Activated CD4-positive, CD25-positive, alpha-beta regulatory T cell treated with anti-CD3 and anti-CD28 coated beads, Interleukin-2, amount 50 U/mL, for 16 hours (primary cell): ENCODE measurements at places on chromosomes 11 and 22.
A peak's percentile ranks its signal among the peaks of the same experiment; 100 is the strongest.

DNA sequence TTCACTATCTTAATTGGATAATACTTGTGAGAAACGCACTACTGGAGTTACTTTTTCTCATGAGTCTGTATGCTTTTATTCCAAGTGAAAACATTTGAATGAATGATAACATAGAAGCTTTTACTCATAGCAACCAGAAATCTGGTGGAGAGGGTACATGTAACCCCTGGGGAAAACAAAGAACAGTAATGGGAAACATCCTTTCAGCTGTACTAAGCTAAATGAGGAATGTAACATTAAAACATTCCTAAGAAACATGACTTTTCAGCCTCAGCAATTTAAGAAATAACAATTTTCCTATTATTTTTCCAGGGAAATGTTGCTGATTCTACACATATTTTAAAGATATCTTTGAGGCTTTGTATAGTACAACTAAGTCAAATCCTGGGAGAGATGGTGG lies 97.2 kb upstream of the CEP126 start:
- no peak for DNase-seq

DNA sequence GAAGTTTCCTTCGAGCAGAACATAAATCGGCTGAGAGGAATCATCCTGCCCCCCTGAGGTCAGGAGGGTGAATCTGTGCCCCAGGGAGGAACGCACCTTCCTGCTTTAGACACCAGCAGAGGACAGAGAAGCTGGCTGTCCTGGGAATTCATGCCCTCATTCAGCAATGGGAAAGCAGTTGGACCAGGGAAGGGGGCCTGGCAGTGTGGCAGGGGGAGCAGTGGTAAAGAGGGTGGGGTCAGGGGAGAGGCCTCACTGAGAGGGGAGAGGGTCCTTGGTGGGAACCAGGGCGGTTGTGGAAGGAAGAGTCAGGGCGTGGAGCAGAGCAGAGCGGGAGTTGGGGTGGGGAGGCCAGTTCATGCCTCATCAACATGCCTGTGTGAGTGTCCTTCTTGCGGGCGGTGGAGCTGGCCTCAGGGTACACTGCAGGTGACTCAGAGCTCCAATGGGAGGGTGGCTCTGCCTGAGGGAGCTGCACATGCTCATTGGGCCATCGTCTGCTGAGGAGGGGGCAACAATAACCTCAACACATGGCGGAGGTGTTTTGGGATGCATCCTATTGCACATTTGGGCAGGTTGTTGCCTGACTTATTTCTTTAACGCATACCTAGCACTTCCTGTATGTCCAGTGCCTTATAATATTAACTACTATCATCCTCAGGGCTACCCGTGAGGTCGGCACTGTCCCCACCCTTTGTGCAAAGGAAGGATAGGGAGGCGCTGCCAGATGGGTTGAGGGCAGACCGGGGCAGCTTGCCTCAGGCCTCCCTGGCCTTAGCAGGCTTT lies 23.2 kb downstream of the MED15 start:
- no peak for DNase-seq

GRCh38 chr11:2975594-2975993 lies 16.5 kb downstream of the NAP1L4 start:
- DNase-seq, result no peak

- no peak for DNase-seq
These were observed 198.2 kb upstream of the POU2AF2 start for GRCh38 chr11:111047374-111047773.

GRCh38 chr11:124657904-124658303 lies 15.6 kb downstream of the SIAE start:
- no peak for DNase-seq

DNA sequence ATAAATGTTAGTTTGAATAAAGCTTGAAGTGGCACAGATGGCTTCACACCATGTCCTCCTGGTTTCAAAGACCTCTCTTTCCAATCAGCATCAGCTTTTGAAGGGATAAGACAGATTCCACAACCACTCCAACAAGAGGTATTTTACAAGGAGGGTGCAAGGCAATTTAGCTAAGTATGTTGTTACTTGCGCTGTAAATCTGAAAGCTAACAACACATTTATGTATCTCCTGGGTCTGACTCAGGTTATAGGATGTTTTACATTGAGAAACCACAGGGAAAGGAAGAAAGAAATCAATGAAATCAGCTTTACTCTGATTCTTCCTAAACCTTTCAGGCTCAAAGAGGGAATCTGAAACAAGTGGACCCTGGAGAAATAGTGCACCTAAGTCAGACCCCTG lies 12.1 kb downstream of the CWC15 start:
- DNase-seq, result no peak

GRCh38 chr22:44452531-44453420 lies 45.3 kb downstream of the RTL6 start:
- no peak for DNase-seq

DNA sequence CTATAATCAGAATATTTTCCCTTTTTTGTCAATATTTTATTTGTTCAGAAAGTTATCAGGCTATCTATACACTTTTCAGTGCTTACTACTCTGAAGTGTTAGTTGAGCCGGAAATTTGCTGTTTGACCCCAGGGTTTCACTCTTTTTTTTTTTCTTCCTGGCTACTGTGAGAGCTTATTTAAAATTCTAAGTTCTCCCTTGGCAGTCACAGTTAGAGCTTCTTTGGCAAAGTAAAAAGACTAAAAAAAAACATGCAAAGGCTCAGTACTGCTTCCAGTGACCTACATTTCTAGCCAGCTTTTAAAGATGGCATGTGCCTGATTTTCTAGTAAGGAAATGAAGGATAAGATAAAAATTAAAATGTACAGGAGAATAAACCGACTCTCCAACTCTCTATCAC lies 48.4 kb downstream of the ELP4 start:
- no peak for DNase-seq

DNA sequence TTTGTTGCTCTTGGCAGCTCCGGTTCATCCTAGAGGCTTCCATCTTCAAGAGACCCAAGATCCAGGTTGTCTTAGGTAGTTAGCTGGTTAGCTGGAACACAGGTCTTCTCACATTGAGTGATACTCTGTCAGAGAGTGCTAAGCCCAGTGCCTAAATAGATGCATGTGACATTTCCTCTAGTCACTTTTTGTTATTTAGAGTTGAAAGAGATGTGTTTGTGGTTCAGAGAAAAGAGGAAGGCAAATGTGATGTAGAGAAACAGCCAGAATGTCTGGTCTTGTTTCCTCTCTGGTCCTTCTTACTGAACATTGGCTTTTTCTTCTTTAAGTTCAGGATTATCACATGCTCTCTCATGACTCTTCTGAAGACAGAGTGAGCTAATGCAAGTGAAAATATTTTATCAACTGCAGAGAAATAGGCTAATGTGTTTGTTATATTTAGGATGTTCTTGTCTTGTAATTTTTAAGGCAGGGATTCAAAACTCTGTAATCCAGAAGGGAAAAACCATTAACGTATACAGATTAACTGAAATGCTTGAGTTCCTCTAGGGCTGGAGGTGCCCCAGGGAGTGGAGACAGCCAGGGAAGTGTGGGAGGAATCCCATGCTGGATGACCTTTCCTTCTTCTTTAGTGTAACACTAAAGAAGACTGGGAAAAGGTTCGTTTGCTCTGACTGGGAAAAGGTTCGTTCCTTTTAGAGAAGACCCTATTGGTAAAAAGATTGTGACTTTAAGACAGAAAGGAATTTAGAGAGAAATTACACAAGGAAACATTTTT lies 75.4 kb downstream of the SWAP70 start:
- no peak for DNase-seq

DNA sequence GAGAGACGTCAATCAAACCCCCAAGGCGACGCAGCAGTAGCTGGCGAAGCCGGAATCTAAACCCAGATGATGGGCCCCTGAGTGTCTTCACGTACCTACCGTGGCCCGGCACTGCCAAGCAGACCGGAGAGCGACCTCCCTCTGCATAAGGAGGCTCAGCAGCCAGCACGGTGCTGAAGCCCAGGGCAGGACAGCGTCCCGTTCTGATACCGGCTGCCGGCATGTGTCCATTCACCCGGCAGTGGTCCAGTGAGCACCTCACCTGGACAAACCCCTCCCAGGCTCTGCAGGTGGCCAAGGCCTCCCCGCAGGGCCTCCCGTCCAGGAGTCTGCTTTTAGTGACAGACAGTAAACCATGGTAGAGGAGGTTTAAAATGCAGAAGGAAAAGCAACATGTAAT lies 142.0 kb downstream of the BRD1 start:
- DNase-seq, result no peak

- no peak for DNase-seq
These were observed 364.3 kb upstream of the NARS2 start for GRCh38 chr11:78938971-78939370.

- peak; percentile 69 for DNase-seq
These were observed 93.6 kb upstream of the CD44 start for GRCh38 chr11:35045236-35045820.

DNA sequence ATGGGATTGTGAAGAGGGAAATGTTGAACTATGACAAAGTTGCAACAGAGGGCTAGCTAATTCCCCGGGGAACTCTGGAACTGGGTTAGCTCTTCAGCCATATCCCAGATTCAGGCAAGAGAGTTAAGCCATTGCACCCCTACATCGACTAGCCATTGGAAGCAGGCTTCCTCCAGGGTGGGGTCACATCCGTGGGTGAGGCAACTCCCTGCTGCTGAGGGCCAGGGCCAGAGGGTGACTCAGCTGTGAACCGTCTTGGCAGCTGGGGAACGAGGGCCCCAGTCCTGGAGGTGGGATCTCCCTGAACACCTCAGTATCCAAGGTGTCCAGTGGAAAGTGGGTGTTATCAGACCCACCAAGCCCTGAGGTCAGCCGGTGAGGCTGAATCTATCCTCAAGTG lies 41.1 kb downstream of the RPS6KA4 start:
- DNase-seq, result no peak

GRCh38 chr11:104798789-104799188 lies 99.5 kb downstream of the CASP12 start:
- DNase-seq, result no peak

GRCh38 chr11:35488117-35488516 lies 37.3 kb downstream of the PAMR1 start:
- no peak for DNase-seq

DNA sequence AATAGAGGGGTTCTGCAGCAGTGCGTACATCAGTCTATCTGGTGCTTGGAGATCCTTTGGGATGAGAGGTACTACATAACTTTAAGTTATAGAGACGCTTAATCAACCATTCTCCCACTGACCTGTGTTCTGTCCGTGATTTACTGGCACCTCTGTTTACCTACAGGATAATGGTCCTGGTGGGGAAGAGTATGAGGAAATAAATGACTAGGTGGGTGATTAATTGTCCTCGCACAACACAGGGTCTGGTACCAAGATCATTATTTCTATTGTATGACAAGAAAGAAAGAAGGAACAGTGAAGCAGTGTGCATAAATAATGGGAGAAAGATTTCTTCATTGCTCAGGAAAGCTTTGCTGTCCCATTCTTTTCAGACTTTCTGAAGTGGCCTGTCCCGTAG lies 32.8 kb upstream of the FJX1 start:
- no peak for DNase-seq

DNA sequence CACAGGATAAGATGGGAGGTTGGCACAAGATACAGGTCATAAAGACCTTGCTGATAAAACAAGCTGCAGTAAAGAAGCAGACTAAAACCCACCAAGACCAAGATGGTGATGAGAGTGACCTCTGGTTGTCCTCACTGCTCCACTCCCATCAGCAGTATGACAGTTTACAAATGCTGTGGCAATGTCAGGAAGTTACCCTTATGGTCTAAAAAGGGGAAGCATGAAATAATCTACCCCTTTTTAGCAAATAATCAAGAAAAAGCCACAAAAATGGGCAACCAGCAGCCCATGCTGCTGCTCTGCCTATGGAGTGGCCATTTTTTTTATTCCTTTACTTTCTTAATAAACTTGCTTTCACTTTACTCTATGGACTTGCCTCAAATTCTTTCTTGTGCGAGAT lies 8.7 kb upstream of the PIWIL4 start:
- DNase-seq, result no peak

DNA sequence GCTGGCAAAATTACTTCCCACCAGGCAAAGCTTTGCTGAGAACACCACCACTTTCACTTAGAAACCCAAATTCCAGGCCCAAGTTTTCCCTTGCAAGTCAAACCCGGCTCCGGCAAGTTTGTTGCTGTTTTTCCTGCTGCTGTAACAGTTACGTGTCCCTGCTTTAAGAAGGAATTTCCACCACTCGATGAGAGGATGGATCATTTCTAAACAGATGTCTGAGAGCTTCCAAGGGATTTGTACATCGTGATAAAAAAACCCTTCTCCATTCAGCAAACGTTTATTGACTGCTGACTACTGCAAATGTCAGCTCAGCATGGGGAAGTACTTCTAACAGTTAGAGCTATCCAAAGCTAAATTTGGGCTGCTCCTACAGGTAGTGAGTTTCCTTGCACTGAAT lies 19.7 kb downstream of the P2RX3 start:
- DNase-seq, result no peak

GRCh38 chr11:115709297-115709696 lies 205.1 kb upstream of the CADM1 start:
- DNase-seq, result no peak

DNA sequence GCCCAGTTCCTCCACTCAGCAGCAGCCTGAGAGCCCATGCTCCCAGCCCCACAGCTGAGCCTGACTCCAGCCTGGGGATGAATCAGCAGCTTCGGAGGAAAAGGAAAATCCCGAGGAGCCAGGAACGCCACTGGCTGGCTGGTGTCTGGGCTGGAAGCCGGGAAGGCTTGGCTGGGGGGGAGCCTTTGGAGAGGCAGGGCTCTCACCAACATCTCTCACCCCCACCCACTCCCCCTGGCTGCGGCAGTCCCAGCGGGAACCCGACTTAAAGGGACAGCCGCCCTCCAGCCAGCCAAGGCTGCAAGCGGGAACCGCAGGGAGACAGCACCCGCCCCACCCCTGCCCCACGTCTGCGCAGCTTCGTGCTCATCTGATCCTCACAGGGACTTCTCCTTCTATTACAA lies 28.4 kb downstream of the KIAA0930 start:
- DNase-seq, result no peak

DNA sequence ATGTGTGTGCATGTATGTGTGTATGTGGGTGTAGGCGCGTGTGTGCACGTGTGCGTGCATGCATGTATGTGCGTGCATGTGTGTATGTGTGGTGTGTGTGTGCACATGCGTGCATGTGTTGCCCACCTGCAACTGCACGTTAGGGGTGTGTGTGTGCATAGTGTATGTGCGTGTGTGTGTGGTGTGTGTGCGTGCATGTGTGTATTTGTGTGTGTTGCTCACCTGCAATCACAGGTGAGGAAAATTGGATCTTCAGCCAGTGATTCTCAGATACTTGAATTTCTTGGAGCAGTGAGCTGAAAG lies 54.3 kb downstream of the ST14 start:
- no peak for DNase-seq

GRCh38 chr11:46343520-46343919 lies 3.7 kb upstream of the DGKZ start:
- DNase-seq, result no peak

- DNase-seq, result no peak
These were observed 525 bp downstream of the MAPK8IP2 start for GRCh38 chr22:50600967-50601668.
